ENCODE measurements at places on chromosomes 3 and 15.

- DNase-seq: no peak
These were observed 226.1 kb downstream of the TLE3 start for GRCh38 chr15:69871511-69872134.

GRCh38 chr3:141313093-141313683, 55.1 kb upstream of the ZBTB38 start:
- no peak for DNase-seq

- no peak for DNase-seq
These were observed 23.2 kb upstream of the LAMP3 start for GRCh38 chr3:183185696-183186095.

DNA sequence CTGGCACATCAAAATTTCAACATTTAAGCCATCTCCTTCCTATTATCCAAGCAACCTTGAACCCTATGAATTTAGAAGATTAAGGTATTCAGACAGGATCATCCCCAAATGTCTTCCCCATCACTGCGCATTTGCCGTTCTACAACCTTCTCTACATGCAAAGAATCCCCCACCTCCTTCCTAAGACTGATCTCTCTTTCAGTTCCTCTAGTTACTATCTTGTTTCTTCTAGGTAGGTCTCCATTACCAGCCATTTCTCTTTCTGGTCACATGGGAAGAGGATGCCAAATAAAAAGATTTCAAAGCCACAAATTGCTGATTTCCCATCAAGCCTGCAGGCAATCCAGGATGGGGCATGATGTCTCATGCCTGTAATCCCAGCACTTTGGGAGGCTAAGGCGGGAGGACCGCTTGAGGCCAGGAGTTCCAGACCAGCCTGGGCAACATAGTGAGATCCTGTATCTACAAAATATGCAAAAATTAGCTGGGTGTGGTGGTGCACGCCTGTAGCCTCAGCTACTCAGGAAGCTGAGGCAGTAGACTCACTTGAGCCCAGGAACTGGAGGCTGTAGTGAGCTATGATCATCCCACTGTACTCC, 29.7 kb upstream of the MTMR10 start:
- DNase-seq: no peak

GRCh38 chr3:171753025-171753472, 57.2 kb downstream of the PLD1 start:
- DNase-seq: no peak

DNA sequence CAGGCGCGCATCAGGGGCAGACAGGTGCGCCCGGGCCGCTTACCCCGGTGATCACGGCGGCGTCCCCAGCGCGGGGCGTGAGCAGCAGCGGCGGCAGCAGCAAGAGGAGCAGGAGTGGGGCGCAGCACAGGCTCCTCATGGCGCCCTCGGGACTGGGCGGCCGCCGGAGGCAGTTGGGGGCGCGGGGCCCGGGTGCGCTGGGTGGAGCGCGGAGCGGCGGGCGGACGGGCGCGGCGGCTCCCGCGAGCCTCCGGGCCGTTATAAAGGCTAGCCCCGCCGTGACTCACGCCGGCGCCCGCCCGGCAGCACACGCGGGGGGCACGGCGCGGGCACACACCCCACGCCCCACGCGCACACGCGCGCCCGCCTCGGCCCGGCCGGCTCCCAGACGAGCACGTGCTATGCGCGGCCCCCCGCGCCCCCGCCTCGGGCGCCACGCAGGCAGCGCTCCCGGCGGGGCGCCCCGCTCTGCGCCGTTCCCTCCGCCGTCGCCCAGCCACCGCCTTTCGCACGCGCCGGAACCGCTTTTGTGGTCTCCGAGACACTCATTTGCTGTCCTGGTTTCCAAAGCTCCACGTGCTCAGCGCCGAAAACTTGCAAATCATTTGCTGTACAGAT, at the start of gene PROK2:
Gene PROK2 (minus strand): TSS at position 235 of the 618 bp plus-strand sequence. CDS start 96 bp downstream, at position 139.
- DNase-seq: peak; percentile 7

GRCh38 chr3:139202226-139202958, 141.4 kb upstream of the MRPS22 start:
- DNase-seq: no peak

DNA sequence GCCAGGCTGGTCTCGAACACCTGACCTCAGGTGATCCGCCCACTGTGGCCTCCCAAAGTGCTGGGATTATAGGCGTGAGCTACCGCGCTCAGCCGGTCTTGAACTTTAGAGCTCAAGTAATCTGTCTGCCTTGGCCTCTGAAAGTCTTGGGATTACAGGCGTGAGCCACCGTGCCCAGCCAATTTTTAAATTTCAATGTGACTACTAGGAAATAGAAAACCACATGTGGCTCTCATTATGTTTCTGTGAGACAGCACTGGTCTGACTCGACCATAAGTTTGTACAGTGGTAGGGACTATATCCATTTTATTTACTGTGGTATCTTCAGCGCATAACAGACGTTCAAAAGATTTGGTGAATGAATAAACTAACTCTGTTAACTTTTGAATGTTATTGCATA, 9.1 kb downstream of the ZFAND6 start:
- no peak for DNase-seq

- no peak for DNase-seq
These were observed 28.1 kb downstream of the LSAMP start for GRCh38 chr3:116417151-116417550.

DNA sequence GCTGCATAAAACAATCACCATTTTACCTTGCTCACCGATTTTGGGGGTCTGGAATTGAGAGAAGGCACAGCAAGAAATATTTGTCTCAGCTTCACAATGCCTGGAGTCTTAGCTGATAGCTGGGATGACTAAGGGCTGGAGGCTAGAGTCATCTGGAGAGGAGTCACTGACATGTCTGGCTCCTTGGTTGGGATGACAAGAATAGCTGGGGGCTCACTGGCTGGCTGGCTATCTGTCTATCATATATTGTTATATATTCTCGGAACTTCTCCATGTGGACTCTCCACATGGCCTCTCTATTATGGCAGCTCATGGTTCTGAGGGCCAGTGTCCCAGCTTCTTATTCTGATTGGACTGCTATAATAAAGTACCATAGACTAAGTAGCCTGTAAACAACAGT, 20.0 kb upstream of the TRIM71 start:
- DNase-seq: no peak

GRCh38 chr3:15500107-15500724, 21.3 kb downstream of the COLQ start:
- no peak for DNase-seq

GRCh38 chr3:7025581-7026300, 164.8 kb downstream of the GRM7 start:
- DNase-seq: no peak

GRCh38 chr3:42180901-42181300, 85.1 kb downstream of the CCK start:
- DNase-seq: no peak
